Activated CD8-positive, alpha-beta memory T cell treated with anti-CD3 and anti-CD28 coated beads for 4 hours (primary cell): ENCODE measurements at places on chromosomes 7 and 10.

- DNase-seq: no peak
Observed at GRCh38 chr10:113093188-113094113, 143.4 kb downstream of the TCF7L2 start.

DNA sequence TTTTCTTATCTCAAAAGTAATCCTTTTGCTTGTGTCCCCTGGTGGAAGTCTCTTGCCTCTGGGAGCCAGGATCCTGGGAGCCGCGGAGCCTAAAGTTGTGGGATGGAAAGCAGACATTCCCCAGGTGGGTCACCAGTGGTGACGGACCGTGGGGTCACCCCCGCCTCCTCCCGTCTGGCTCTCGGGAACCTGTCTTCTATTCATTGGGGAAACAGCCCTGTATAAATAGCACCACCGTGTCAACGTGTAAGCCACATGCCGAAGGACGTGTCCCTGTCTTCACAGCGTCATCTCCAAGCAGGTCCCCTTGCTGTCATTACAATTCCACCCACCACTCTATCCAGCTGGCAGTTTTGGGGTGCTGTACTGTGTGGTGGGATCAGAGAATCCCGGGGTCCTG, 87.5 kb downstream of the ELFN1 start:
- no peak for DNase-seq

DNA sequence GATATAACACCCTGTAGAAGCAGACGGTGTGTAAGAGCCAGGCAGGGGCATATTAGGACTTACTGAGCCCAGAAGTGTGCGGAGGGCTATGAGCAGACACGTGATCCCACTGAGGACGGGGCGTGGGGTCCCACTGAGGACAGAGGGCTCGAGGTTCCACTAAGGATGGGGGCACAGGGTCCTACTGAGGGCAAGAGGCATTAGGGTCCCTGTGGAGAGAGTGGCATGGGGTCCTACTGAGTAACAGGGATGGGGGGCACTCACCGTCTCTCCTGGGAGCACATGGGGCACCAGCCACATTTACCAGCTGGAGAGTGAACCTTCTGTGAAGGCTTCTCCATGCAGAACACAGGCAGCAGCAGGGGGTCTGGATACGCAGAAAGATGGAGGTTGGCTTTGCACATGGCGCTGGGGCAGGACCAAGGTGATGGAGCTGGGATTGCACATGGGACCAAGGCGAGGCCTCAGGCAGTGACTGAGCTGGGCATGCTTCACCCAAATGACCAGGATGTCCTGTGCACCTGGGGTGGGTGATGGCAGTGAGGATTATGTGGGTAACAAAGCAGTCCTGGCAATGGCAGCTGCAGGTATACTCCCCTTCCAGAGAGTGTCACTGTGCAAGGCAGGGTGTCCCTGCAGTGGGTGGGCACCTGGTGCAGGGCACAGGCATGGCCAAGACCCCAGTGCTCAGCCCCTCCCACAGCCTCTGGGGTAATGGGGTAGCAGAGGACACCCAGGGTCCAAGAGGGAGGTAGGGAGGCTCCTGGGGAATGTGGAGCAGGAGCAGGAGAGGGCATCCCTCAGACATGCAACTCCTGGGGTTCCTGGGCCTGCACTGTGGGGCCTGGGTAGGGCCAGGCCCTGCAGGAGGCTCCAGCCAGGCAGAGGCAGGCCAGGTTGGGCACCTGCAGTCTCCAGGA, 278.1 kb downstream of the TCERG1L start:
- DNase-seq: no peak

GRCh38 chr10:20040012-20040411, 223.8 kb downstream of the PLXDC2 start:
- no peak for DNase-seq

DNA sequence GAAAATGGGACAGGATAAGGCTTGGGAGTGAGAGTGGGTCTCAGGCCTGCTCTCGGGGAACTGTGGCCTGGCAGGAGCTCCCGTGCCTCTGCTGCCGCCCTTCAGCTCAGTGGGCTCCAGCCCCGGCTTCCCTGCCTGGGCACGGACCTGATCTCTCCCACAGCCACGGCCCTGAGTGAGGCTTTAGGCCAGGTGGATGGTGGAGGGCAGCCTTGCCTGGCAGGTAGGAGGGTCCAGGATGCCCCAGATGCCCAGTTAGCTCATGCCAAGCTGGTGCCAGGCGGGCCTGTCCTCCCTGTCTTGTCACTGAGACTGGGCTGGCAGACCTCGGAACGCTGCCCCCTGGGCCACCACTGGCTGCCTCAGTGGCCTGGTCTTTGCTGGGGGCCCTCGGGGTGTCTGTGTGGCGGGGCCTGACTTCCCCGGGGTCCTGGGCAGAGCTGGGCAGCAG, 116.6 kb downstream of the INPP5A start:
- DNase-seq: no peak

DNA sequence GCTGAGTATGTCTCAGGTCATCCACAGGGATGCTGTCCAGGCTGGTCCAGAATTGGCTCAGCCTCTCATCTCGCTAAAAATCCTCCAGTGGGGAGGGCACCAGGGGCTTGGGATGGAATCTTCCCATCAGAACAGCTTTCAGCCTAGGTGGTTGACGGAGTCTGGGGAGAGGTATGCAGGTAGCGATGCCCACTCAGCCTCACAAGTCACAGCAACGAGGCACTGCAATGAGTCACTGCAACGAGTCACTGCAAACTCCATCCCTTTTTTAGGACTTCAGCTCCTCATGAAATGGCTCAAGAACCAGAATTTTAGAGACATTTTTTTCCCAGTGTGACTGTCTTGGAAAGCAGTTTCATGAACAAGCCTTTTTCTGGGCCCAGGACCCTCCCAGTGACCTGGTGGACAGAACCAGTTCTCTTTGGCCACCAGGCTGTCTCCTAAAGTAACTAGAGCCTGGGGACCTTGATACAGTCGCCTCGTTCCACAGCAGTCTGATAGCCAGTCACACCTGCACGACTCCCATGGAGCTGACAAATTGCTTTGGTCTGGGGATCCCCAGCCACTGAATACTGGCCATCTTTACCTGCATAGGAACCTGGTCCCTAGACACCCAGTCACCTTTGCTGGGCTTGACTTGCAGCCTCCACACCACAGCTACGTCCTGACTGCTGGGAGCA, 41.3 kb upstream of the PPP2R2D start:
- no peak for DNase-seq

DNA sequence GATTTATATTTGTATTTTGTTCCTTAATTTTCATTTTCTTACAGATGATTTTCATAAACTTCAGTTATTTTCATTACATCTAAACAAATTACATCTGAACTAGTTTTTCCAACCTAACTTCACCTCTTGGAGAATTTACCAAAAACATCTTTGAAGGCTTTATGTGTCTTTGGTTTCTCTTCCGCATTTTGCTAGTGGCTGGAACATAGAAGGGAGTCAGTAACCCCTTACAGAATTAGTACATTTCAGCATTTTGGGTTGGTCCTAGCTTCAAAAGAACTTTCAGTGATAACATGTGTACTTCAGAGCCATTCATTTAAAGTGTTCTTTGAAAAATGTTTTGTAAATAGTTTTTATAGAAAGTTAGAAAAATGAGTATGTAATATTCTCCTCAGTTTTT, 169.8 kb upstream of the MTPN start:
- no peak for DNase-seq

DNA sequence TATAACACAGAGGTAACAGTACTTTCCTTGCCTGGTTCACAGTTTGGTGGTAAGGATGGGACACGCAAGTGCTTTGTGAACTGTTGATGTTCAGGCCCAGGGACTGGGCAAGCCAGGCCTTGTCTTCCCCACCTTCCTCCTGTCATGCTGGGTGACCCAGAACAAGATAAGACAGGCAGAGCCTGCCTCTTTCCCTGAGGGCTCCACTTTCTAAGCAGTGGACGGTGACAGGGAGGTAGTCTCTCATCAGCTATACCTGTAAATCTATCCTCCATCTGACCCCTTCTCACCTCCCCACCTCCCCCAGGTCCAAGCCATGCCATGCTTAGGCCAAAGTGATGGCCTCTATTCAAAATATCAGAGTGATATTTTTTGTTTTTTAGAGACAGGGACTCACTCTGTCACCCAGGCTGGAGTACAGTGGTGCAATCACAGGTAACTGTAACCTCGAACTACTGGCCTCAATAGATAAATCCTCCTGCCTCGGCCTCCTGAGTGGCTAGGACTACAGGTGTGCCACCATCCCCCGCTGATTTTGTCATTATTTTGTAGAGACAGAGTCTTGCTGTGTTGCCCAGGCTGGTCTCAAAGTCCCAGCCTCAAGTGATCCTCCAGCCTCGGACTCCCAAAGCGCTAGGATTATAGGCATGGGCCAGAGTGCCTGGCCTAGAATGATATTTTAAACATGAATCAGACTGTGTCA, 42.8 kb downstream of the PDLIM1 start:
- DNase-seq: no peak

DNA sequence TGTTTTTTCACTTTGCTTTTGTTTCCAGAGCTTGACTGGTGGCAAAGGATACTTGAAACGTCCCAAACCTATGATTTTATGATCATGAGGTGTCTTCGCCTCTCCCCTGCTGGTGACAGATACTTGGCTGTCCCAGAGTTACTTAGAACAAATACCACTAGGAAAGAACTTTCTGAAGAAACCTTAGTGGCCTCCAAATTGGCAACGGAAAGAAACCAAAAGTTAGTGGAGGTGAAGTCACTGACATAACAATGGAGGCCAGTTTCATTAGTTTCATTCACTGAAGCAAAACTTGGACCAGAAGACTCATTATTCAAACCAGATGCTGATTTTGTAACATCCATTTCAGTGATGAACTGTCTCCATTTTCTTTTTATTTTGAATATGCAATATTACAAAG, 68.6 kb downstream of the JAZF1 start:
- no peak for DNase-seq

GRCh38 chr10:104824380-104825006, 183.4 kb downstream of the SORCS3 start:
- no peak for DNase-seq

DNA sequence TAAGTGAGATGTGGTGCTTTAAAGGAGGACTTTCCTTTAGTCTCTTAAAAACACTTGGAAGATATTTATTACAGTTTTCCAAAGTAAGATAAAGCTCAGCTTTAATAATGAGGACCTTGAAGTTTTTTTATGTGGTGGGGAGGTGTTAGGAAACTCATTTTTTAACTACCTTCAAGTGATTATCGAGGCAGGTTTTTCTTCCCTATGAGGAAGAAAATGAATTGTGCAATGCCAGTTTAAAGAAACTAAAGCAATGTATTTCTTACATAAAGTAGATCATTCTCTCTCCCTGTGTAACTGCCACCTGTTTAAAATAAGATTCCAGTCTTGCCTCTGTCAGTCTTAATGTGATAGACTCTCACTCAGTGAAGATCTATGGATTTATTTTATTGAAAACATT, 27.9 kb downstream of the ZEB1 start:
- no peak for DNase-seq

DNA sequence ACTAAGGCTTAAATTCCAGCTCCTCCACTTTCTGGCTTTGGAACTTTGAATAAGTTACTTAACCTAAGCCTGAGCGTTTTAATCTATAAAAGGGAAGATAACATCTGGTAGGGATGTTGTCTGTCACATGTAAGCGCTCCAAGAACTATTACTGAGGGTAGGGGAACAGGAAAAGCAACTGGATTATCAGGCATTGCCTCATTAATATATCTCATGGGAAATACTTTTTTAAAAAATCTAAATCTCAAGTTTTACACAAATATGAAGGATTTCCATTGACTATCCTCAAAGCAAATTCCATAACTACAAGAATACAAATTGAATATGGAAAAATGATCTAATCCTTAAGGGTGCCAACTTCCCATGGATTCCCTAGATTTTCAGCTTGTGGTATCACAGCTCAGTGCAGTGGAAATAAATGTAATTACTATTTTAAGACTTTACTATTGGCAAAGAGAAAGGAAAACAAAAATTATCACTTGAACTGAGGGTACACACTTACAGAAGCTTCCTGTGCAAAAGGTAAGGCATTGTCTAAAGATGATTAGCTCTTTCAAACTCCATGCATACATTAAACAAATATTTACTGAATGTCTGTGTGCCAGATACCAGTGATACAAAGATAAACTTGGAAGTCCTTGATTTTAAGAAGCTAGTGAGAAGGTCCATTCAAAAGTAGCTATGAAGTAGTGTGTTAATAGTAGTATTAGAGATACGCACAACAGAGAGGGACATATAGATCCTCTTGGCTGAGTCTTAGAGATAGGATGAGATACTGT, 38.4 kb downstream of the NT5C2 start:
- no peak for DNase-seq

DNA sequence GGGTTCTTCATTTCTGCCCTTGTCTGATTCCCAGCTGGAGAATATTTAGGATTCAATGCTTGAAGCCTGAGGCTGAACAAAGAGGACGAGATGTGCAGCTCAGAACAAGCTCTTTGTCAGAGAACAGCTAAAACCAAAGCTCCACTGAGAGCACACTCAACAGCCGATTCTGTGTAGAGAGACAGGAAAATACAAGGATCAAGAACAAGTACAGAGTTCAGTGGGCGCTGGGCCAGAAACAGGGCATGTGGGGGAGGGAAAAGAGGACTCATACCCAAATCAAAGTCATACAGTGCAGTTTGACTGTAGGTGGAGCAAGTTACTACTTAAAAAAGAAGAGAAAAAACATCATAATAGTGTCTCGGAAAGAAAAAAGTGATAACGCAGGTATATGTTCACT, at the start of gene AGMO:
Gene AGMO, minus strand, starts transcription at position 181 of the 400 bp plus-strand sequence.
- DNase-seq: no peak

GRCh38 chr7:22998519-22998896, 15.4 kb downstream of the HYCC1 start:
- DNase-seq: no peak

DNA sequence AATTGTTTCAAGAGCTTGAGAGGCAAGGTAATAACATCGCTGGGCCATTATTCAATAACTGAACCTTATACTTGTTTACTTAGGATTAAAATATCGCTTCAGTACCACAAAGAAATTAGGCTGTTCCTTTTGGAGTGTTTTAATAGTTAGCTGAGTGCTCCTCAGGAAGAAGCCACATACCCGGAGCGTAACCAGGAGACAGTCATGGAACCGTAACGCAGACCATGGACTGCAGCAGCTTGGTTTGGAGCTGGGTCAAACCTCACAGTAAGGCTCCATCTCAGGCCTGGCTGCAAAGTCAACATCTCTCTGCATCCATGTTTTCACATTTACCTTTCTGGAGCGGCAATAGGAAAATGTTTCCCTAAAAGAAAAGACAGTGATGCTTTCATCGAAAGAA, 599.0 kb downstream of the TNS3 start:
- no peak for DNase-seq

- DNase-seq: no peak
Observed at GRCh38 chr7:142546452-142546851, 202.8 kb upstream of the PRSS1 start.

DNA sequence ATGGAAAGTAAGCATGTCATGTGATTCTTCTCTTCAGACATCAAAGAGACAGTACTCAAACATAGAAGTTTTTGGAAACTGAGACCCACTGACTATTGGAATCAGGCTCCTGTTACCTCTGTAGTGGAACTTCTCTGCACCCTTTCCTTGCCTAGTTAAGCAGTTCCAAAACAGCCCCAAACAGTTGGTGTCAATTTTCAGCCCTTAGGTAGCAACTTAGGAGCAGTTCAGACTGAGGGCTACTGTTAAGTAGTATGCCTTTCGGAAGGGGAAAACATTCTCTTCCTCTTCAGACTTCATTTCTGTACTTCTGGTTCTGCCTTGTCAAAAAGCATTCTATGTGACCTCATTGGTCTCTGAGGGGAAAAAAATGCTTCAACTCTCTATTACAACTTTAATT, 85.7 kb downstream of the ZNF277 start:
- no peak for DNase-seq
